ENCODE measurements at places on chromosomes 2 and 18.

DNA sequence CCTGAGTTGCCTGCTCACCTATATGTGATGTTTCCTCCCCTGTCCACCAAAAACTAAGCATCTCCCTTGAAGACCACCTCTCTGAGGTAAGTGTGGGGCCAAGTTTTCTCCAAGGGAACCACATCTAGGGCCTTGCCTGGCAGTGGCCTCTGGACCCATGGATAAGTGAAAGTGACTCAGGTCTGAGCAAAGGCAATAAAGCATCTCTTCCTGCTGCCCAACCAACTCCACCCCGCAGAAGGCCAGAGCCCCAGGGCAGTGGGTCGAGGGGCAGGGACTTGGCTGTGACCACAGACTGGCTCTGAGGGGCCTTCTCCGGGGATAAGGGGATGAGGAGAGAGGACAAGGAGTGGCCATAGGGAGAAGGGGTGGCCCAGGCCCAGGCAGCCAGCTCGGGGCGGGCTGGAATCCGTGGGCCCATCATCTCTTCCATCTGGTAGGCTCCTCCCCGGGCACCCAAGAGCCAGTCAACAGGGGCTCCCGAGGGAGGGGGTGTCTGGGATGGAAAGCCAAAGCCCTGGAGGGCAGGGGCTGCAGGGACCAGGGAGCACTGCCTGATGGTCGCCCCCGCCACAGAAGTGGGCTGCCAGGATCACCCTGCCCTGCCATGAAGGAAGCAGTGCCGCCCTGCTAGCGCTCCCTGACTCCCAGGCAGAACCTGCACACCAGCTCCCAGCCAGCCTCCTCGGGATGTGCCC, 33.4 kb downstream of the EMX1 start:
- no peak for DNase-seq

GRCh38 chr2:196172951-196173350, 1.6 kb upstream of the STK17B start:
- DNase-seq: no peak

DNA sequence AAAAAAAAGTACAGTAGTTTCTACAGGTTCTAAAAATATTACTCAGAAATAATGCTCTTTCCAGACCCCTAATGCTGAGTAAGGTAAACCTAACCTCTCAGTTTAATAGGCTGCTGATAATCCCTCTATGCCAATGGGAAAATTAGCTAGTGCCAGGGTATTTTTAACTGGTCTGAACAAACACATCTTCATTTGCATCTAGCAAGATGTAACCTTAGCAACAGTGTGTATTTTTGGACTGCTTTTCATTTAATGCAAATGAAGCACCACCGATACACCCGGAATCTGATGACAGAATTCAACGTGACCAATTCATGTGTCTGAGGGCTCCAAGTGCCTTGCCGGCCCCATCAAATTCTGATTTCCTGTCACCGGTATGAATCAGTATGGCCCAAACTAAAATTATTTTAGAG, 47.4 kb upstream of the CYRIA start:
- DNase-seq: no peak

DNA sequence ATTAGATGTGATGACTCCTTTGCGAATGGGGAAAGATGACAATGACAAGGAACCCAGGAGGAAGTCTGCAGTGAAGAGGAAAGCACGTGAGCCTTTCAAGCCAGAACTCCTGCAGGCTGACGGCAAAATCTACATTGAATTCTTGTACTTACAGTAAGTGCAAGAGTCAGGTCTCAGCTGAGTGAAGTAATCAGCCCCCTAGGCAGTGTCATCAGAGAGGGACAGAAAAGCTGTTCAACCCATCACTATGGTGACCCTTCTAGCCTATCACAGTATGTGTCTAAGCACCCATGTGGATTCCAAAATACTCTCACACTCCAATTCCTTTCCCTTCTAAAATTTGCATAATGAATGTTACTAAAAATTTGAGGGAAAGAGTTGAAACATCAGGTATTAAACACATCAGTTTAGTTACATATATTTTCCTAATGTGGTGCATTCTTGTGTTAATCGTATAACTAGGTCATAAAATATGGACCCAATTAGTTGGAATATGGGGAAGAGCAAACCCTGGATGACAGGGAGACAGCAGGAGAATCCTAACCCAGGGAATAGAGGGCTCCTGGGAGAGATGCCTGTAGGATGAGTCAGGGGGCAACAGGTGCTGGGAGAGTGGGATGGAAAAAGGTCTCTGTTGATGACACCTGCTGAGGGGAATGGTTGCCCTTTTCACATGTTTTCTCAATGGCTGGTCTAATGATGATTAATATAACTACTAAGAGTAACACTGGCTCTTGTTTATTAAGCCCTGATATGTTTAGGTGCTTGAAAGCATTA, 39.5 kb downstream of the VWC2L start:
- DNase-seq: no peak

DNA sequence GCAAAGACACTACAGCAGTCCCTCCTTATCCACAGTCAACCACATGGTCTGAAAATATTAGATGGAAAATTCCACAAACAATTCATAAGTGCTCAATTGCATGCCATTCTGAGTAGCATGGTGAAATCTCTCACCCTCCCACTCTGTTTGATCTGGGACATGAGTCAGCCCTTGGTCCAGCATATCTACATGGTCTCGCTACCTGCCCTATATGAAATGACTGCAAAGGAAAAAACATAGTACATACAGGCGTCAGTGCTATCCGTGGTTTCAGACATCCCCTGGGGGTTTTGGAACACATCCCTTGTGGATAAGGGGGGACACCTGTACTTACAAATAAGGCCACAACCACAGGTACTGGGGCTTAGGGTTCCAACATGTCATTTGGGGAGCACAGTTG, 73.7 kb downstream of the CABLES1 start:
- no peak for DNase-seq

GRCh38 chr18:14978962-14979535, 231.1 kb downstream of the ANKRD30B start:
- no peak for DNase-seq

DNA sequence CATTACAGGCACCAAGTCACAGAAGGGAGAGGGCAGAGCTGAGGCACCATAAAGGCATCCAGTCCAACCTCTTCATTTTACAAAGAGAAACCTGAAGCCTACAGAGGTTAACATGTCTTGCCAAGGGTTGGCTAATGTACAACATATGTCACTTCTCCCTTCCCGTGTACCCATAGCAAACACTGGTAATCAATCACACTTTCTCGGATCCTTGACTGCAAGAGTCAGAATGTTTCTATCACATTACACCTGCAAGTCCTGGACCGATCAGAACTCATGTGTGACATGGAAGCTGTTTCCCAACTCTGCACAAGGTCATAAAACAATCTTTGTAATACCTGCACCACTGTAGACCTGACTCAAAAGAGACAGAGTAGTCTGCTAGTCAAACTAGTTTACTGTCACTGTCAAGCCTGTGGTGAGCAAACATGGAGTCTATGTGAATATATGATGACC, 6.0 kb downstream of the ANKRD44 start:
- DNase-seq: no peak

- DNase-seq: no peak
These were observed 11.8 kb upstream of the SULT1C3 start for GRCh38 chr2:108228006-108228405.

DNA sequence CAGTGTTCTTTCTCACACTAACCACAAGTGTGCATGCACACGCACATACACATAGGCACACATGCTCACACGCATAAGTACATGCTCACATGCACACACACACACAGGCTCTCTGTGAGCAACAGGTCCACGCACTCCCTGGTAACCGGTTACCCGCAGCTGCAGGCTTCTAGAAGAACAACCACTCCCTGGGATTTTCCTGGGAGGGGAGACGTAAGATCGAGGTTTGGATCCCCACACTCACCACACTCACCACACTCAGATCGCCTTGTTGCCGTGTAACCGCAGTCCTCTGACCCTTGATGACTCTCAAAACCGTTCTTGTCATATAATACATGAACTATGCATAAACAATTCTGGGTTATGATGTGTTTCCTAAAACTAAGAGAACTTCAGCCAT, 42.2 kb downstream of the TTC32 start:
- no peak for DNase-seq

DNA sequence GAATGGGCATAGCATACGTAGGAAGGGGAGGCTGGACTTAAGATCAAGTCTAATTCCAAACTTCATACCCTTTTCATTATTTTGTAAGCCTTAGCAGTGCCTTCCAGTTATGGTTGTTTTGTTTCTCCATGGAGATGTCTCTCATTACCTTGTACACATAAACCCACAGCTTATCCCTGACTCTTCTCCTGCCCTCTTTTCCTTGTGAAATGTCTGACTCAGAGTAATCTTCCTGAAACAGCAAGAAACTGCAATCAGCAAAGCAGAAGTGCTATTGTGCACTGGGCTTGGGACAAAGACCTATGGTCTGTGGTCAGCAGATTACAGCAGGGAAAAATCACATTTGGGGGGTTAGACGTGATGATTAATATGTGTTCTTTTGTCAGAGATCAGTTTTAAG, 176.7 kb downstream of the IKZF2 start:
- DNase-seq: no peak

DNA sequence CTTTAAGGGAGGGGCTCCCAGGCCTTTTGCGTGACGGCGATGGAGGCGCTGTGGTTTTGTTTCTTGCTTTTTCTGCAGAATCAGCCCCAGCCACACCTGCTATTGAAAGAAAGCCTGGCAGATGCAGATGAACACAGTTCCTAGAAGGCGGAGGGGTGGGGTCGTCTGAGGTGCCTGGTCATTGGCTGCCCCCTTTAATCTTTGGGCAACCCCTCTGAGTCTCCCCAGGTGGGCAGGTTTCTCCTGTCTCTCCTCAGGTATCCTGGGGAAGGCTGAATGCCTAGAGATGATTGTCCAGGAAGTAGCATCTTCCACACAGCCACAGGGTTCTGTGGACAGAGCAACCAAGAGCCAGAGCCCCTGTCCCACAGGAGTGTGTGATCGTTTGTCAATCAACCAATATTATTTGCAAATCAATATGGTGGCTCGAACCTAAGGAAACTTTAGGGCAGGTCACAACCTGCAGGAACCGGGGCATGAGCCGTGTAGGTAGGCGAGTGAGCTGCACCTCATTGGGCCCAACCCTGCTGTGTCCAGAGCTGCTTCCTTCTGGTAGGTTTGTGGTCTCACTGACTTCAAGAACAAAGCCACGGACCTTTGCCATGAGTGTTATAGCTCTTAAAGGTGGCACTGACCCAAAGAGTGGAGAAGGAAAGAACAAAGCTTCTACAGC, 104.3 kb downstream of the NDUFA10 start:
- no peak for DNase-seq
